ENCODE measurements at places on chromosomes 11 and 22.
A peak's percentile ranks its signal among the peaks of the same experiment; 100 is the strongest.

GRCh38 chr11:4436411-4436810, 12.7 kb upstream of the OR52K2 start:
- no peak for DNase-seq

DNA sequence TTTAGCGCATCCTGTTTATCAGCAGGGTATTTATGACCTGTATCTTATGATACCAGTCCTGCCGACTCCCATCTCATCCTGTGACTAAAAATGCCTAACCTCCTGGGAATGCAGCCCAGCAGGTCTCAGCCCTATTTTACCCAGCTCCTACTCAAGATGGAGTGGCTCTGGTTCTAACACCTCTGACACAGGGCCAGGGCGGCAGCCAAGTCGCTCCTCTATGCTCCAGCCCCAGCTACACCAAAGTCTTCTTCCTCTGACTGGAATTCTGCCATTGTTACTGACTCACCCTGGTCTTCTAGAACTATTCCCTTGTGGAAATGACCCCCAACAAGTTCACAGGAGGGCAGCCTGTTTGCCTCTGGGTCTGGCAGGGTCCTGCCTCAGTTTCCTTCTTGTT, 7.9 kb upstream of the C1QTNF6 start:
- peak; percentile 12 for DNase-seq

- no peak for DNase-seq
Observed at GRCh38 chr11:3226846-3227567, 5.2 kb downstream of the MRGPRE start.

DNA sequence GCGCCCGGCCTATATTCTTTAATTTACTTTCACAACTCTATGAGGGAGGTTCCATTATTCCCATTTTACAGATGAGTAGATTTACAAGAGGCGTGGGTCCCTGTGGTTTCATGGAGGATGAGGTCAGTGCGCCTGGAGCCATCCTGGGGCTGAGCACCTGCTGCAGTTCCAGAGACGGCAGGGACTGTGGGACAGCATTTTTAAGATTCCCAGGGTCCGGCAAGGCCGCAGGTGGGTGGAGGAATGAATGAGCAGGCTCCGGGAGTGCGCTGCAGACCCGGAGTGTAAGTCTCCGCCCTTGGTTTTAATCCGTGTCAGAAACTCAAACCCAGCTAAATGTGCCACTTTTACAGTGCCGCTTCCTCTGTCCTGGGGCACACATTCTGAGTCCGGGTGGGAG, 4.1 kb upstream of the CHRM1 start:
- no peak for DNase-seq

DNA sequence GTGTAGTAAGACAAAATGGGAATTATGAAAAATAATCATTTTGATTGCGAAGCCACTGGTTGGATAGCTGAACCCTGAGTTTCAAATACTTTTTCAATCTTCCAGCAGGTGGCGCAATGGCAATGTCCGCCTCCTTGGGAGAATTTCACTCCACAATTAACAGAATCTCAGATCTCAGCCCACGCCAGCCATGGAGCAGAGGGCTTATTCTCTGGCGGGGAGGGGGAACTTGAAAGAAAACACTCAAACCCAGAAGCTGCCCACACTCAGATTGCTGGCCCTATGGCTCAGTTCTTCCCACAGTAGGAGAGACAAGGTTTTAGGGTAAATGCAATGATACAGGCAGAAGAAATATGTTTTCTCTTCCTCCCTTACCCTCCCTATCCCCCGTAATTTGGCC, 38.7 kb upstream of the RCN1 start:
- peak; percentile 63 for DNase-seq

DNA sequence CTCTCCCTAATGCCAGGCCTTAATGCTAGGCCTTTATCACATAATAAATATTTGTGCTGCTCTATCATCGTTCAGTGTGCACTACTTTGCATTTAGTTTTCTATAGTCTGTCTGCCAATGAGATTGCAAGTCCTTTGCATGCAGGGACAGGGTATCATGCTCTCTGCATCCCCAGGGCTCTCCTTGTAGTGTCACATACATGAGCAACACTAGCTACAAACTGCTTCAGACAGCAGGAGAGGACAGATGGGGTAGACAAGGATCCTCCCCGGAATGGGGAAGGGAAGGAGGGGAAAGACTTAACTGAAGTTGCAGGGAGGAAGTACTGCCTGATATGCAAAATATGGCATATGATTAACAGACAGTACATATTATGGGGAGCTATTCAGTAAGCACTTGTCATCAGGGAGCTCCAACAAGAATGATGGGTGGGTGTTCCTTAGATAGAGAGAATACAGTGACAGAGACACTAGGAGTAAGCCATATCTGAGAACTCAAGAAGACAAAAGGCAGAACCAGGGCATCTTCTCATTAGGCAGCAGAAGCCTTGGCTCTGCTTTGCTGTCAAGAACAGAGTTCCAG, 42.8 kb downstream of the ZNF202 start:
- DNase-seq, result no peak

GRCh38 chr22:35463231-35463933, 63.4 kb downstream of the MCM5 start:
- no peak for DNase-seq

DNA sequence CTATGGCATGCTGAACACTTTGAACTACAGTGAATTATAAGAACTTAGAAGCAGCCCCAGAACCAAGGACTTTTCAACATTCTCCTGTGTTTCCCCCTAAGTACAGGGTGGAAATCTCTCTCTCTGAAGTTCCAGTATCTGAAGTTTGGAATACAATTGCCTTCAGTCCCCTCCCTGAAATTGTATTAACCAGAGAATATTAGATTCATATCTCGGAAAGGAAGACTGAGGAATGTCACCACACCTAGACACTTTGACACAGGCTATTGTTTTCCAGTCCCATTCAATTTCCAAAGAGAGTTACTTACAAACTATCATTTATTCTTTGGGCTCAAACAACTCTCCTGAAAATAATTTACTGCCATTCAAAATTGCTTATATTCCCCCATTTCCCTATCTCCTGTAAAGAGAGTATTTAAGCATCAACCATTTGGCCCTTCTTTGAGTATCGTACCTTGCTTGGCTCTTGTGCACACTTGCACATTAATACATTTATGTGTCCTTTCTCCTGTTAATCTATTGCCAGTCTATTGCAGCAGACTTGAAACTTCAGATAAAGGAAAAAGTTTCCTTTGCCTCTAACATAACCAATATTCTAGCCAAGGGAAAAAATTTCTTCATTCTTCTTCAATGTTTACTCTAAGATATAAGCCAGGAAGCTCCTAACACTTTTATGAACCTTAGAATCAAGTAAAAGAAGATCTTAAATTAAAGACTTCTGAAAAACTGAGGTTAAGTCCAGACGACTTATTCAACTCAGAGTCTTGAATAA, 402.4 kb upstream of the DDI1 start:
- DNase-seq, result no peak

GRCh38 chr11:97786961-97787360, 1233.8 kb upstream of the CNTN5 start:
- no peak for DNase-seq
